ENCODE measurements at places on chromosomes 2 and 18.

- no peak for DNase-seq
These were observed 40.6 kb upstream of the EPAS1 start for GRCh38 chr2:46256563-46257142.

DNA sequence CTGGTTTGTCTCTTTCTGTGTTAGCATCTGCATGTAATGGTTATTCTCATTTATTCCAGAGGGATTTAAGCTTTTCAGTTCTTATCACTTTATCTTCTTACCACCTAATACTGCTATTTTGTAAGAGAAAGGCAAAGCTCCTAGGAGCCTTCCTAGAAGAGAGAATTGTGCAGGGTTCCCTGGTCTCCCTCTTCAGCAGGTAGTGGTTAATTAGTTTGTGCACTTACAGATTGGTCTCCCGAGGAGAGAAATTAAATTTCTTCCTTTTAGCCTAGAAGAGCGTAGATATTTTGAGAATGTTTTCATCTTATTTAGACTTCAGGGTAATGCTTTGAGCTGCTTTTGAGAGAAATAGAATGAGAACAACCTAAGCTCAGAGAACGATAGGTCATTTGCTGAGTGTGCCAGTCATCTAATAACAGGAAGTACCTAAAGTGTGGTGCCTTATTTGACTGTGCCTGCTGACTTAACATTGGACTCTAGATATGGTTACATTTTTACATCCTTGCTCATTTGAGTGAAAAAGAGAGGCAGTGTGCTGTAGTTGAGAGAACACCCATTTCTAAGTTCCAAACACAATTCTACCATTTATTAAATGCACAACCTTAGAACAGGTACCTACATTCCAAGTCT, 651.4 kb downstream of the STK39 start:
- DNase-seq = no peak

DNA sequence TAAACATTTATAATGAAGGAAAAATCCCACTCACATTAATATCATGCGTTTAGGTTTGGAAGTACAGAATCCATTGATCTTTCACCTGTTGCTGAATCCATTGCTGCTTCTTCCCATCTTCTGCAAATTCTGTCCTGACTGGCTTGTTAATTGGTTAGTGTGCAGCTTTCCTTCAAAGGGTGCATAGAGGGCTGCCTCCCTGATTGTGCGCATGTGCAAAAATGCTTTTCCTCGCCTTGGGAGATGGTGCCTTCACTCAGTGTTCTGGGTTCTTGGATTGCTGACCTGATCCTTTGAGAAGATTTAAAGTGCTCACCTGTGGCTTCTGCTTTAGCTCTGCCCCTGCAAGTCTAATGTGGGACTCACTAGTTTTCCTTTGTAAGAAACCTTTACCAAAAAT, 231.2 kb downstream of the SNTG2 start:
- no peak for DNase-seq

- no peak for DNase-seq
These were observed 21.3 kb upstream of the ACKR3 start for GRCh38 chr2:236548179-236548921.

Data from upper lobe of left lung (tissue), 6 donors.